Head of caudate nucleus (tissue), 42 donors: ENCODE measurements at places on chromosomes 2 and 18.

DNA sequence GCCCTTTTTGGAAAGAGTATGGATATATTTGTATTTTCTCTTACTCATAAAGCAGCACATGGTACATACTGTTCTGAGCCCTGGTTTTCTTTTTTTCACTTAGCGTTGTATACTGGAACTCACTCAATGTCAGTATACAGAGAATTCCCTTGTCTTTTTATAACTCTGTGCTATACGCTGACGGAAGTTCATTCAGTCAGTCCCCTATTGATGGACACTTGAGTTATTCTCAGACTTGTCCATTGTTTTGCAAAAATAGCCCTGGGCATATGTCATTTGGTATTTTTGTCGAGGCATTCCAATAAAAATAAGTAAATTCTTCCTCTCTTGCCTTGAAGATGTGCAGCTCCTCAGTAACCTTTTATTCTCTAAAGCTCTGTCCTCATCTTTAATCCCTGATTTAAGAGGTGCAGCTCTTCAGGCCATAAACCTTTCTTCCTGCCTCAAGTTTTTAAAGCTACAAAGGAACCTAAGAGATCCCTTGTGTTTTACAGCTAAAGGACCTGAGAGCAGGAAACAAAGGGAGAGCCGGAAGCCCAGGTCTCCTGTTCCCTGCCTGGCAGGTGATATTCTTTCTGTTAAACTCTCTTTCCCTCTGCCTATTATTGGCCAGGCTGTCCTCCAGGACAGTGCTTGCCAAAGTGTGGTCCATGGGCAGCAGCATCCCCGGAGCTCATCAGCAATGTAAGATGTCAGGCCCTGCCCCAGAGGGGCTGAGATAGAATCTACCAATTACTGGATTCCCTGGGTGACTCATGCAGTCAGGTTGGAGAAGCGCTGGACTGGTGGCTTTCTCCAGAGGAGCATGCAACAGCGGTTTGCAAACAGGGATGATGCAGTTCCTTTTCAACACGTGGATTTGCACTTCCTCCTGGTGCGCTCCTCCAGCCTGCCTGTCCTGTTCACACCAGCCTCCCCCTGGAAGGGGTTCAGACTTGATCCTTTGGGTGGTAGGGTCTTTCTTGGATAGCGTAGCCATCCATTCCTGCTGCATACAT lies 158.0 kb downstream of the NEDD4L start:
- no peak for DNase-seq

DNA sequence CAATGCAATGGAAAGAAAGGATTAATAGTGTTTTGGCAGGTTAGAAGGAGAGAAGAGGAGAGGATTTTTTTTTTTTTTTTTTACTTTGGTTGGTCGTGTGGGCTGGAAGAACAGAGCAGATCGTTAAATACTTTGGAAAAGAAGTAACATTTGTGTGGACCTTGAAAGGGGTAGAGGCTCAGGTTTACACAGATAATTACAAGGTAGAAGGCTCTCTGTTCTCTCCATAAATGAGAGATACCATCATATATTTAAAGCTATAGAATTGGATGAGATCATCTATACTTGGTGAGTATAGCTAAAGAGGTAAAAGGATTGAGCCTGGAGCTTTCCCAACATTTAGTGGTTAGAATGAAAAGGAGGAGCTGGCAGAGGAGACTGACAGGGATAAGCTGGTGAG lies 49.0 kb downstream of the SMCHD1 start:
- no peak for DNase-seq

DNA sequence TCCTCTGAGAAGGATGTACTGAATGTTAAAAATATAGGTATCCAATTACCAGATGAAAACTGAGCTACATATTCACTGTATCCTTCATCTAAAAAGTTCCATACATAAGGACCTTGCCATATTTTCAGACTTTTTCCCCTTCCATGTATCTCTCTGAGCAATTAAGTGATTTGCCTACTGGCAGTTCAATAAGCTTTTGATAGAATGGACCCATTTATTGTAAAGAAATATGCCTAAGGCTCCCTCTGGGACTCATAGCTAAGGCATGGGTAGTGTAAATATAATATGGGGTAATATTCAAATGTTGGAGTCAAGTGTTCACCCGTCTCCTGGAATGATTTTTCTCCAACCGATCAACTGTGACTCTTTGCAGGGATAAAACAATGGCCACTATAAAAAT lies 135.4 kb upstream of the FSHR start:
- no peak for DNase-seq

- DNase-seq: no peak
Measured at GRCh38 chr2:173652767-173653431, 298.2 kb downstream of the CDCA7 start.

DNA sequence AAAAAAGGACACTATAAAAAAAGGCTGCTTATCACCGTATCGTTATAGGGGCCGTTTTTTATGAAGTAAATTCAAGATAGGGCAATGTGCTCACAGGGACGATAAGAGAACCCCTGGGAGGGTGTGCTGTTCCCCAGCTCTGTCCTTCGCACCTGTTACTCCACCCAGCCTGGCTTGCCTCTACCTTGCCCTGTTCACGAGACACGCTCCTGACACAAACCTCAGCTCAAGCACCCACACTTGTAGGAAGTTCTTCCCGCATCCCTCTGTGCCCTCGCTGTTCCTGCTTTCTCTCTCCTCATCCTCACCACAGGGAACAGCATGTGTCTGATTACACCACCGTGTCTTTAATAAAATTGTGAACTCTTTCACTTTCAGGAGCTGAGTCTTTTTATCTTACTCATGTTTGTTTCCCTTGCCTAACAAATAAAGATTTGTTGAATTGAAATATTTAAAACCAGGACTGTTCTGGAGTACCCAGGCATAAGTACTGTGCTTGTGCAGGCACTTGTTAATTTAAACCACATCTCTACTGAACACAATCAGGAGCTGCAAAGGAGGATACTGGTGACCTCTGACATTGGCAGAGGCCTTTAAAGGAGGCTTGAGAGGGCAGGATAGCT lies 26.0 kb upstream of the KIDINS220 start:
- no peak for DNase-seq

DNA sequence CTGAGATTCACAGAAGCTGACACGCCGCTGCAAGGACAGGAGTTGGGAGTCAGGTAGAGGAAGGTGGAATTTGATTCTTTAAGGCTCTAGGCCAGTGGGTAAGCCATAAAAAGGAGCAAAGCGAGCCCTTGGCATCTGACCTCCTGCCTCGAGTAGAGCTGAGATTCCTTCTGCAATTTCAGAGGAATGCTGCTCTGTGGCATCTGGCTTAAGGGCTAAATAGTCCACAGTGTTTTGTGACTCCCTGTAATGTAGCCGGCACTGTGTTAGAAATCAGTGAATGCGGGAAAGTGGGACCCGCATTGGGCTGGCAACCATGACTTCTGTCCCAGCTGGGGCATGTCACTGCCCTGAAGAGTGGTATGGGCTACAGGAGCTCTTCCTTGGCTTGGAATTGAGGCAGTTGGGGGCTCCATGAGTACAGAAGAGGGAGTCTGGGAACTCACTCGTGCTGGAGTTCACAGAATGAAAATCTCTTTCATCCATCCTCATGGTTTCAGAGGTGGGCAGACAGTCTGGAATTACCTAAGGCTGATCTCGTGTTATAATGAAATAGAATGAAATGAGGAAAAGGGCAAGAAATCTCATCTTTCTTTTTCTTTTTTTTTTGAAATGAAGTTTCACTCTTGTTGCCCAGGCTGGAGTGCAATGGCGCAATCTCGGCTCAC lies 12.7 kb upstream of the MYCN start:
- no peak for DNase-seq

- DNase-seq: peak; percentile 45
Measured at GRCh38 chr2:239316562-239317465, 84.0 kb downstream of the HDAC4 start.

DNA sequence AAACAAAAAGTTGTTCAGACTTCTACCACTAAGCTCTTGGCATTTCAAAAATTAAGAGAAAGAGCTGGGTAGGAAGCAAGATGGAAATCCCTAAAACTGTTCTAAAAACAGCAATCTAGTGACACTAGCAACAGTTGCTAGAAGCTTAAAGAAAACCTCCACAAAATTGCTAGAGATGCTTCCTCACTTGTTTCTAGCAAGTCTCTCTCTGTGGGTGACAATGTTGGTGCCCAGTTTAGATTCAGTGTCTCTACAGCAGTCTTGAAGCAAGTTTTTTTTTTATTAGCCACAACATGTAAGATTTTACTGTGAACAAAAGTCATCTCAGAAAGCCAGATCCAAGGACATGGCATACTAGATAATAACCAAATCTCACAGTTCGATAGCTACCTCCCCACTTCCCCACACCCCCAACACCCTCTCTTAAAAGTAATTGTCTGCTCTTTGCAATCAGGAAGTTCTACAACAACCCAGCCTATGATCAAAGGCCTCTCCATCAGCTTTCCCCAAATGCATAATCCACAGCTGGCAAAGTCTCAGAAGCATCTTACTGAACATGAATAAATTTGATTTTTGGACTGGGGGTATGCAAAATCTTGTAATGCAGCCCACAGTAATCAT lies 70.0 kb downstream of the ANKRD44 start:
- no peak for DNase-seq

- DNase-seq: no peak
Measured at GRCh38 chr2:214772443-214773015, 37.0 kb downstream of the BARD1 start.

DNA sequence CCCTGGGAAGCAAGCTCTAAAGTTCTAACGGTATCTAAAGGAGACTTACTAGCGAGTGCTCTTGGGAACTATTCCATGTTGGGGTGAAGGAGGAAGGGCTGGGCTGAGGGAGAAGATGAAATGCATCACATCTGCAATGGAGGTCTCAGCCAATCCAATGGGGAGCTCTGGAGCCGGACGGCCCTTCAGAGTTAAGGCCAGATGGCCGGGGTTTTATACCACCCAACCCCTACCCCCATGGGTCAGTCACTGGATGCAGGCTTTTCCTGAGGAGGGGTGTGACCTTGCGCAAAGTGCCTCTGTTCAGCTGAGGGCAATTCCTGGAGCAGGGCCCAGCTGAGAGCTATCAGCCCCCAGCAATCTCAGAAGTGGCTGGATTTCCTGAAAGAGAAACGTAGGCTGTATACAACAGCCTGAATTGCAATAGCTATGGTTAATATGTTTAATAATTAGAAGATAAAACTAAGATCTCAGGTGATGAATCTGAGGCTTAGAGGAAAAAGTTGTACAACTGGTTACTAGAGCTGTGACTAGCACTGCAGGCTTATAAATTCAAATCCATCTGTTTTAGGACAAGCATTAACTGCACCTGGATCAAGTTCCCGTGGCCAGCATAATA lies 21.6 kb downstream of the EIPR1 start:
- no peak for DNase-seq

GRCh38 chr2:202149936-202150335 lies 76.9 kb downstream of the KIAA2012 start:
- no peak for DNase-seq

DNA sequence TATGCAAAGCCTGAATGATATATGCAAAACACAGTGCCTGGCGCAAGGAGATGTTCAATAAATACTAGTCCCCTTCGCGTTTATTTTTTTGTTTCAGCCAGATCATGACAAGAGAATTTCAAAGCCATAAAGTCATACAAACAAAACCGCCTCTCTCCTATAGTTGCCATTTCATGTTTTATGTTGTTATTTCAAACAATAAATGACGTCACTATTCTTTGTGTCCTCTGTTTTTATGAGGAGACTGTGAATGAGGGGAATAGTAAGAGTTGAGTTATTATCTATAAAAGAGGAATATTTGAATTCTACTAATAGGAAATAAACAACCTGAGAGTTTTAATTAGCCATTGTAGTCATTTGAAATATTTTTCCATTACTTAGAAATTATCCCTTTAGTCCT lies 464.5 kb downstream of the THSD7B start:
- no peak for DNase-seq

DNA sequence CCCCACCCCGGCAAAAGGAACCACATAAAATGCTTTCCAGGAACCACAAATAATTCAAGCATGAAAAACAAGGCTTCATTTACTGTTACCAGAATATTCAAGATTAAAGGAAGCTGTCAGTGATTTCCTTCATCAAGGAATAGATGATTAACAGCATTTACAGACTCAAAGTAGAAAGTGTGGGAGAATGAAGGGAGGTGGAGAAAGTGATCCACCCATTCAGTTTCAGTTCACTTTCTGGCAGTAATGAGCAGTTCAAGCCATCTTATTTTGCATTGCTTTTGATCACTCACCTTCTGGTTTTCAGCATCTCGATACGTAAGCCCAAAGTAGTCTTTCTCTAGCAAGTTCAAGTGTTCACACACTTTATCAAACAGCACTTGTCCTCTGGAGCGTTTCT lies 99.0 kb downstream of the EPB41L3 start:
- no peak for DNase-seq

- peak; percentile 13 for DNase-seq
Measured at GRCh38 chr2:1675633-1676032, 68.7 kb downstream of the PXDN start.

DNA sequence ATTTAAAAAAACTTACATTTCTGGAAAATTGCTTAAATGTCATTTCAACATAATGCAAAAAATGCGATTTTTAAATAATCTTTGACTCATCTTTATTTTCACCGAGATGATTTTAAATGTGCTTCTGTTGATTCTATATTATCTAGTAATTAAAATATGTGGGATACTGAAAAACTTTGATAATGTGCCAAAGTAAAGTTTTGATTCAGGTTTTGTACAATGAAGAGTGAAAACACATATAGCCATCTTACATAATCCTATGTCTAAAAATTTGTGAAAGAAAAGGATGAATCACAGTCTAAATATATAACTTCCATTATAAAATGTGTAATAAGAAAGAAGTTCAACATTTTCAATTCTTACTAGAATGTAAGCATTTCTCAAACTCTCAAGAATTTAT lies 204.3 kb upstream of the ZC3H15 start:
- DNase-seq: no peak

- DNase-seq: peak; percentile 69
Measured at GRCh38 chr2:88090446-88091283, 23.0 kb downstream of the SMYD1 start.

DNA sequence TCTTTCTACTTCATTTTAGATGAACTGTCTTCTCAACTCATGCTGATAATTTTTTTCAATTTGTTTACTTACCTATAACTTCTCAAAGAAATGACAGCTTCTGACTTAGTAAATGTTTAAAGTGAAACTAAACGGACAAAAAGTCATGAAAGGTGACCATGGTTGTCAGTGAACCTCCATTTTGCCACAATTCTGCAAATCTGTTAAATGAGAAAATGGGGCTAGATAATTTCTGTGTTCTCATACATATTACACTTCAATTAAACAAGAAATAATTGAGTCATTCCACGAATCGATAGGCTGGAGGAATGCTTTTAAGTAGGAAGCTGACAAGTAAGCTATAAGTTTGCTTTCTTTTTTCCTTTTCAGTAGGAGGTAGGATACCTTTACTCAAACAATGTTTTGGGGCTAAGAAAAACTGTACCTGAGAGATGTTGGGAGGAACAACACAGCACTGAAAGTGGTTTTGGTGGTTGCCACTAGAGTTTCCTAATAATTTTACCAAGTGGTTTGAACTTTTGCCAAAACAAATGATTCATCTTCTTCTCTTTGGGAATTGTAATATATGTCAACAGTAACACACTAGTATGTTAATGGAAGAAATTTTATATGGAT lies 17.1 kb downstream of the DYNAP start:
- DNase-seq: no peak

DNA sequence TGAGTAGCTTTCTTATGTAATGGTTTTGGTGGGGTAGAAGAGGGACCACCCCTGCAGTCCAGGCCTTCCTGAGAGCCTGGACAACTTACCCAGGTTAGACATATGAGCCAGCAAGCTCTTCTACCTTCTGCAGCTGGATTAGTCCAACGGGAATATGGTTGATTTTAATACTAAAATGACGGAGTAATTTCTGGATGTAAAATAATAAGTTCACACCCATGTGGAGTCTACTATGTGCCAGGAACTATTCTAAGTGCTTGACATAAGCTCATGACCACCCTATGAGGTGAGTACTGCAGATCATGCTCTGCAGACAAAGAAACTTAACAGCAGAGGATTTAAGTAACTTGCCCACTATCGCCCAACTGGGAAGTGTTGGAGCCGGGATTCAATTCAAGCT lies 45.5 kb downstream of the DPP4 start:
- no peak for DNase-seq
